ENCODE measurements at places on chromosomes 12 and 14.
A peak's percentile ranks its signal among the peaks of the same experiment; 100 is the strongest.

DNA sequence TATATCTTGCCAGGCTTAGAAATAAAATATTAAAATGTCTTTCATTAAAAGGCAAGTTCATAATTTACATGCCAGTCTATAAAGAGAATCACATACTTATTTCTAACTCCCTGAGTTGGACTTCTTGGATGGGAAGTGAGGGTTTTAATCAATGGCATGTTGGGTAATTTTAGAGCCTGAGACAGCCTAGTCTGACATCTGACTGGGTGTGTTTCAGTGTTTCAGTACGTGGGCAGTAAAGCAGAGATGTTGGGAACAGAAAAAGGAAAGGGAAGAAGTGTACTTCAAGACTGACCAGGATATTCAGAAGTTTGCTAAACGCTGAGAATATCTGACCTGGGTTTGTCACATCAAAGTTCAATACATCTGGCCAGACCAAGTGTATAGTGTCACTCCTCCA, 171.8 kb downstream of the BTG1 start:
- DNase-seq, result no peak

DNA sequence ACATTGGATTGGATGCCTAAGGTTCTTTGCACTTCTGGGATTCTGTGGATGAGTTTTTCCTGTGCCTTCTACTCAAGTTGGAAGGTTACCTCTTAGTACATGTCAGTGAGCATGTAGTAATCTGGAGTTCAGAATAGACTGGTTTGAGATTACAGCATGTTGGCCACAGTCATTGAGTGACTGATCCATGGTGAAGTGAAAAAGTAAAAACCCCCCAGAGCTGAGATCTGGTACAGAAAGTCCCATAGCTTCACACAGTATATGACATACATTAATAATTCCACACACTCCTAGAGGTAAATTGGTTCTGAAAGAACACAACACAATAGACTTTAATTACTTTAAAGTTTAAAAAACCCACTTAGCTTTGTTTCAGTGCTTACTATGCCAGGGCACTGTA, 11.9 kb upstream of the CCND2 start:
- no peak for DNase-seq

- no peak for DNase-seq
Observed at GRCh38 chr12:80422550-80422949, 21.5 kb upstream of the PTPRQ start.

DNA sequence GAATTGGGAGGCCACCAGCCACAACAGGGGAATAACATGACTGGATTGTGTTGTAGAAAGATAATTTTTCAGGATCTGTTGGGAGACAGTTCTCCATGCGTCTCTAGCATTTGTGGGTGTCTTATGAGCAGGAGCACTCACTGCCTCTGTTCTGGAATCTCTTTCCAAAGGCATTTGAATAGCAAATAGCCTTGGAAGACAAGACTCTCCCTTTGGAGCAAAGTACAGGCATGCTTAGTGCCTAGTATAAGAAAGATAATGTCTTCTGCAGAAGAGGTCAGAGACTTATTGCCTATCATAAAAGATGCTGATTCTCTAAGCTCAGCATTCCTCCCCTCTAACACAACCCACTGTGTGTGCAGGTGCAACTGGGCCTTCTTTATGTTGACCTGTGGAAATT, 58.3 kb downstream of the VCPKMT start:
- DNase-seq, result no peak

GRCh38 chr12:12007713-12008231, 63.0 kb upstream of the BCL2L14 start:
- no peak for DNase-seq

GRCh38 chr12:129844662-129845220, 59.1 kb downstream of the TMEM132D start:
- no peak for DNase-seq

- no peak for DNase-seq
Observed at GRCh38 chr12:121774968-121775474, 18.5 kb downstream of the RHOF start.

- no peak for DNase-seq
Observed at GRCh38 chr14:59103396-59103795, 85.1 kb upstream of the DAAM1 start.

DNA sequence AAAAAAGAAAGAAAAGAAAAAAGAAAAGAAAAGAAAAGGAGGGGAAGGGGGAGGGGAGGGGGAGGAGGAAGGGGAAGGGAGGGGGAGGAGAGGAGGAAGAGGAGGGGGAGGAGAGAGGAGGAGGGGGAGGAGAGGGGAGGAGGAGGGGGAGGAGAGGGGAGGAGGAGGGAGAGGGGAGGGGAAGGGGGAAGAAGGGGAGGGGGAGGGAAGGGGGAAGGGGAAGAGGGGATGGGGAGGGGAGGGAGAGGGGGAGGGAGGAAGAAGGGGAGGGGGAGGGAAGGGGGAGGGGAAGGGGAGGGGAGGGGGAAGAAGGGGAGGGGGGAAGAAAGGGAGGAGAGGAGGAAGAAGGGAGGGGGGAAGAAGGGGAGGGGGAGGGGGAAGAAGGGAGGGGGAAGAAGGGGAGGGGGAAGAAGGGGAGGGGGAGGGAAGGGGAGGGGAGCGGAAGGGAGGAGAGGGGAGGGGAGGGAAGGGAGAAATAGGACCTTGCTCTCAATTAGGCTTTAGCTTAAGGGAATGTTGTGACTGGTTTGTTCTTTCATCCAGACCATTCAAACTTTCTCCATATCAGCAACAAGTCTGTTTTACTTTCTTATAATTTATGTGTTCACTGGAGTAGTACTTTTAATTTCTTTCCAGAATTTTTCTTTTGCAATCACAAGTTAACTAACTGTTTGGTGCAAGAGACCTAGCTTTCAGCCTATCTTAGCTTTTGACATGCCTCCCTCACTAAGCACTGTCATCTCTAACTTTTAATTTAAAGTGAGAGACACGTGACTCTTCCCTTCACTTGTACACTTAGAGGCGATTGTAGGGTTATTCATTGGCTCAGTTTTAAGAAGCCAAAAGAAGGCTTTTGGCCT, 76.5 kb upstream of the EGLN3 start:
- no peak for DNase-seq

DNA sequence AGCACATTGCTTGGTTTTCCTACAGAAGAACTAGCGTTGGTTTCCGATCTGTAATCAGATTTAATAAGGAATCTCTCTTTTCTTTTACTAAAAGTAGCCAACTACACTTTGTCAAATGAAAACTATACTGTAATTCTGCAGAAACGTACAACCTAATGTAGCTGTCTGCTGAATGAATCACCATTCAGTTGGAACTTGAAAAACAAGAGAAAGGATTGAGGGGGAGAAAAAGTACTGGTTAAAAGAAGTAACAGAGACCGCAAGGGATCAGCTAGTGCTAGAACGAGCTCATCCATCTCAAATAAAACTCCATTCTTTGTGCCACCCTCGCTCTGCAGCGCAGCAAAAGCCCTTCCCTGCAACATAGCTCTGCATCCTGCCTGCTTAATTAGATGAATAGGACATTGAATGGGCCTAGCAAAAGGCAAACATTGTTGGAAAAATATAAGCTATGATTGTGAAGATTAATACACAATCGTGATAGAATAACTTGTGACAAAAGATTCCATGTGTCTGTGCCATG, 2.6 kb downstream of the GARIN2 start:
- no peak for DNase-seq

- no peak for DNase-seq
Observed at GRCh38 chr12:22855456-22855855, 230.5 kb downstream of the ETNK1 start.

- no peak for DNase-seq
Observed at GRCh38 chr14:57391517-57392195, 1.3 kb downstream of the NAA30 start.

- DNase-seq, result no peak
Observed at GRCh38 chr12:109947521-109947920, 47.4 kb downstream of the TCHP start.

DNA sequence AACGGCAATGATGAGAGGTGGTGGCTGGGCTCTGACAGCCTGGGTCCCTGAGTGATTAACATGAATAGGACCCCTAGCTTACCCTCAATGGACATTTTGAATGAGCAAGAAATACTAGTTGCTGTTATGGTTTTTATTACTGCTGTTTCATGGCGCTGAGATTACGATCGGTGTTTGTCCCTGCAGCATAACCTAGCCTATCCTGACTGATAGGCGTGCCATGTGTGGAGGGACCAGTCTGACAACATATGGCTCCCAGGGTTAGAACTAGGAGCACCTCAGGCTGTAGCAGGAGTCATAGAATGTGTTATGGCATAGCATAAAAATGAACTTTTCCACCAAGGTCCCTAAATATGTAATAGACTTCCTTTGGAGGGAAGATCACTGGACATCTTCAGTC, 137.5 kb upstream of the HIF1A start:
- no peak for DNase-seq

- no peak for DNase-seq
Observed at GRCh38 chr12:132835076-132836025, 6.7 kb upstream of the GOLGA3 start.

DNA sequence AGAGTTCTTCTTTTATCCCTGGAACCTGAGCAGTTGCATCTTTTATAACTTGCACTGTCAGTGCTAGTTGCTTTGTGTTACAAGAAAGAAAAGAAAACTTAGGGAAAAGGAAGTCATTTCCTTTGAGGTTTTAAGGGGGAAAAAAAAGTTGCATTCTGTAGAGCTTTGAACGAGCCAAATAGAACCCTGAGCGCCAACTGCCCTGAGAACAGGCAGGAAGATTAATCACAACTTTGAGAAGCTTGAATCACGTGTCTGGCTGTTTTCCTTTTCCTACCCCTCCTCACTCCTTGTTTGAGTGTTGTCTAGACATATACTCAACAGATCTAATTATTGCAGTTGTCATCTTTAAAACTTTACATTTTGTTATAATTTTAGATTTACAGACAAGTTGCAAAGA, 12.5 kb downstream of the PCNX1 start:
- DNase-seq, result no peak

- peak; percentile 26 for DNase-seq
Observed at GRCh38 chr12:84507956-84508850, 404.4 kb downstream of the SLC6A15 start.

DNA sequence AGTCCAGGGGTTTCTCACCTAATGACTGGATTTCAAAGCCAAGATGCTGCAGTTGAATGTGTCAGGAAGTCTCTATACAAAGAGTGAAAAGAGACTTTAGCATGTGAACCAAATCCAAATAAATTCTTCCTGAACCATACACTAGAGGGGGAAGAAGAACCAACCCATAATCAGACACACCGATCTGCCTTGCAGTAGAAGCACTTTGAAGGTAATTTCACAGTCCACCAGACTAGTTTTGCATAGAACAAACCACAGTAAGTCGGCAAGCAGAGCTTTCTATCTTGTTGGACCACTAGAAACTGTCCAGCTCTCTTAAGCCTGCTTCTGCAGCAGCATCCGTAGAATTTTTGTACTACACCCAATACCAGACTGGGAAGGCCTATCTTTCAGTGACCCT, 39.3 kb downstream of the FIGNL2 start:
- no peak for DNase-seq

DNA sequence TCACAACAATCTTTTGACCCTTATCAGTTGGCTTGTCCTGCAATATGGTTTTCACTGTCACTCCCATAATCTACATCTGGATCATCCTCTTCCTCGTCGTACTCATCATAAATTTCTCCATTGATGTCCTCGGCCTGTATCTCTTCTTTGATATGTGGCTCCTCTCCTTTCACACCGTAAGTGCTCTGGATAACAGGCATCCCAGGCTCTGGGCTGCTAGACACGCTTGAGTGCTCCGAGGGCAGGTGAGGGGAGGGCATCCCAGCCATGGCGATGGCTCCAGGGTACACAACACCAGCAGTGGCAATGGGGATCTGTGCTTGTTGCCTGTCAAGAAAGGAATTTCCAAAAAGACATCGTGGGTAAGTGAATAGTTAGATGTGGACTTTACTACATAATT, 415.3 kb downstream of the SOX5 start:
- no peak for DNase-seq

DNA sequence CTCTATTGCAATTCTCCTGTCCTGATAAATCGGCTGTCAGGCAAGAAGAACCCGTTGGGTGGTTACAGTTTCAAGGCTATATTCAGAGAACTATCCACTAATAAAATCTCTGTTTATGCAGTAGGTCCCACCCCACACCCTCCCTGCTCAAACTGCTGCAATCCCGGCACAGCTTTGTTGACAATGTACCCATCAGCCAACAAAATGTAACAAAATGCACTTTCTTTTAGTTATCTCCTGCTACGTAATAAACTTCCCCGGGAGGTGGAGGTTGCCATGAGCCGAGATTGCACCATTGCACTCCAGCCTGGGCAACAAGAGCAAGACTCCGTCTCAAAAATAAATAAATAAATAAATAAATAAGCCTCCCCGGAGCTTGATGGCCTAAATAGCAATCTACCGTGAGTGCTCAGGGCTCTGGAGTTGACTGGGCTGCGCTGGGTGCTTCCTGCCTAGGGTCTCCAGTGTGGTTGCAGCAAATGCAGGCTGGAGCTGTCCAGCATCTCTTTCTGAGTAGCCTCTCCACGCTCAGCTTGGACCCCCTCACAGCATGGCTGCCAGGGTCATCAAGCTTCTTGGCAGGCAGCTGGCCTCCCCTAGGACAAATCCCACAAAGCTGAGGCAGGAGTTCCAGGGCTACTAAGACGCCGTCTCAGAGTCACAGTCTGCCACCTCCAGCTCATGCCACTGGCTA, 43.2 kb upstream of the FBRSL1 start:
- peak; percentile 12 for DNase-seq

GRCh38 chr14:44897845-44898151, 63.9 kb downstream of the KLHL28 start:
- no peak for DNase-seq

GRCh38 chr14:105180592-105181548, at the start of gene NUDT14:
Gene NUDT14, minus strand, starts transcription at chr14:105181312. Its CDS starts 103 bp downstream, at chr14:105181209.
- peak; percentile 87 for DNase-seq

- no peak for DNase-seq
Observed at GRCh38 chr12:127779301-127780045, 487.5 kb upstream of the TMEM132C start.

GRCh38 chr14:69643430-69644200, 32.2 kb downstream of the SUSD6 start:
- DNase-seq, result no peak

DNA sequence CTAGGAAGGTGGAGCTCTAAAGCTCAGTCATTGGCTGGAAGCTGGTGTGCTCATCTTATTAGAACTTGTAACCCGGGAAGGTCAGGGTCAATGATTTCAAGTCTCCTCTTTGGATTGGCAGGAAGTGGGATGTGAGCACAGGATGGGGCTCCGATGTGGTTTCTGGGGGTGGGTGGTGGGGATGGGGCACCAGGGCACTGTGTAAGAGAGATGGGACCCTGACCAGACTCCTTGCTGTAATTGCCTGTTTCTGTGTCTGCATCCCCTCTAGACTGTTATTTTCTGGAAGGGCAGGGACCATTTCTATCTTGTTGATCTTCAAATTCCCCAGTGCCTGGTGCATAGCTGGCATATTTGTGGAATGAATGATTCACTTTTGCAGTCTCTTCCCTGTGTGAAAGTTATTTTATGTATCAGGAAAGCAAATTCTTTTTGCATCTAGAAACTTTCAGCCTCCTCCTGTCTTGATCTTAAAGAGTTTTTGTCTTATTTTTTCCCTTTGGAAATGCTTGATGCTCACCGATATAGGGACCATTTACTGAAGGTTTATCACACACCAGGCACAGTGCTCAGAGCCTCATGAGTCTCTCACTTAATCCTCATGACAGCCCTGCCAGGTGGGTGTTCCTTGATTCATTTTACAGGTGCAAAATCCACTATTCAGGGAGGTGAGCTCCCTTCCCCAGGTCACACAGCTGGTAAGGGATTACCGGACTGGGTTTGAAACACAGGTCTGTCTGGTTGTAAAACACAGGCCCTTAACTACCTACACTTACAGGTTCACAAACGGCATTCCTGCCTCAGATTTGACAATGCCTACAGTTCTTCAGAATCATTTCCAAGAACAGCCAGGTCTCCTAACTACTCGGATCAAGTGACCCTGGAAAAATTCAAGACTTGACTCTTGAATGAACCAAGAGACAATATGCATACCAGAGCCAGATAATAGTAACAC, 86.9 kb upstream of the IGF1 start:
- DNase-seq, result no peak
